MCF 10A (cell line): ENCODE measurements at places on chromosomes 16 and 17. TPM values are rescaled to one million over a fixed set of nuclear protein-coding genes. Genes with fewer than 3 reads are reported as not detected.

GRCh38 chr17:42685831-42686230 lies 3.5 kb downstream of the CNTNAP1 start:
- DNase-seq = no peak

GRCh38 chr16:72921620-72922019 lies 126.3 kb downstream of the ZFHX3 start:
- no peak for DNase-seq

DNA sequence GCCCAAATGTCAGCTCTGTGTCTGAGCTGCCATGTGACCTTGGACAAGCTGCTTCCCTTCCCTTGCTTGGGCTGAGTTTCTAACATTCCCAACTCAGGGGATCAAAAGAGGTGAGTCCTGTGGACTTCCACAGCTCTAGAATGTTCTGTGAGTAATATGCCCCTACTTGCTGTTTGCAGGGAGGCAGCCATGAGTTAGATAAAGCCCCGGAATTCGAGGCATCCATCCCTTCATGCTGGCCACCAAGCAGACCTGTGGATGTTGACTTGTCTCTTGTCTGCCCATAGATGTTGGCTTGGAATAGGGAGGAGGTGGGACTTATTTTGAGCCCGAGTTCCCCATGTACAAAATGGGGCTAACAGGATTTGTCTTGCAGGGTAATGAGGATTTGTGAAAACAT lies 36.2 kb downstream of the KSR1 start:
- no peak for DNase-seq

DNA sequence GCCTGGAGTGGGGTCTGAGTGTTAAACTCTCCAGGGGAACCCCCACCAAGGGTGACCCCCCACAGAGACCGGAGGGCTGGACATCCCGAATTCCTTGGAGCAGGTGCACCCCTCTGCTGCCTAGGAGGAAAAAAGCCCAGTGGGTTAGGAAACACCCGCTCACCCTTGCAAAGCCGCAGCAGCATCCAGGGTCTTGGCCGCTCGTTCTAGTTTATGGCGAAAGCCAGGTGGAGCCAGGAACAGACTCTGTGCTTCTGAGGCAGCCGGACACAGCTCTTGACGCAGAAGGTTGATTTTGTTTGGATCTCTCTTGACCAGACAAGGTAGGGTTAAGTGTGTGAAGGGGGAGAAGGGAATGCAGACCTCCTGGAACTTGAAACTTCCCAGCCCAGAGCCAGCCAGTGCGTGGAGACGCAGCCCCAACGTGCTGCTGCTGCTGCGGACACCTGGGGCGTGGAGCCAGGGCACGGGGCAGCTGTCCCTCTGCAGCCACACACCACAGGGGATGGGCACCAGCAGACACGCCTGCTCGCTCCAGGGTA lies 154.5 kb downstream of the LAT start:
- no peak for DNase-seq

- DNase-seq = no peak
These were observed 40.3 kb upstream of the BAHCC1 start for GRCh38 chr17:81354954-81355347.

The TSNAXIP1 gene
- total RNA-seq = 1.1 and 1.5 TPM in 2 replicates
